ENCODE measurements at places on chromosomes 11 and 22.

- no peak for DNase-seq
Observed at GRCh38 chr22:23722724-23723123, 28.2 kb downstream of the ZNF70 start.

- DNase-seq = no peak
Observed at GRCh38 chr11:85685820-85686459, at the start of gene CCDC89. Gene CCDC89, minus strand, starts transcription at chr11:85686195. Its CDS starts 65 bp downstream, at chr11:85686130.

DNA sequence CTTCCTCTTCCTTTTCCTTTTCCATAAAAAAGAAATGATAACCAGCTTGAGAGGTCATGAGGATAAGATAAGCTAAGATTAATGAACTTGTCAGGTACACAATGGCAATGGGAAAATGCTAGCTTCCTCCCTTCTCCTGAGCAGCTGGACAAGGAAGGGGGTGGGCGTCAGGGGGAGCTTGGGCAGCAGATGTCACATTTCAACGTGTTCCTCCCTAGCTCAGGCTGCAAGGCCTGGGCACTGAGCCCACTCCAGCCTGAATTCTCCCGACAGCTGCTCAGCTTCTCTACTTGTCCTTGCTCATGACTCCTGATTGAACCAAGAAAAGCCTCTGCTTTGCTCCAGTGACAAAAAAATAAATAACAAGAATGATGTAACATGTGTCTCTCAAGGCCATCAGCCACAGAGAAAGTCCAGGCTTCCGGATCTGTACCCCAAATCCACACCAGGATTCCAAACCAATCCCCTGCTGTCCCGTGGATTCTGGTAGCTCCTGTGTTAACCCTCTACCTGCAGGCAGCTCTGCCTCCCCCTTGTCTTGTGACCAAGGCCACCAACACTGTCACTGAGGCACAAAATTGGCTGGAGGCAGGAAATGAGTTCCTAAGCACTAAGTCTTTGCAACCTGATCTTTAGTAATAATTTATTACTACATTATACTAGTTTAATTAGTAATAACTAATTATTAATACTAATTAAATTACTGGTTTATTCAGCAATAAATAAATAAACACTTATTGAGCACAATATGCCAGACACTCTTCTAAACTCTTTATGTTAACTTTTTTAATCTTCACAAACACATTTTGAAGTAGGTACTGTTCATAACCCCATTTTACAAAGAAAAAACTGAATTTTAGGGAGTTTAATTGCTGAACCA lies 146.5 kb downstream of the CCDC34 start:
- DNase-seq = no peak

DNA sequence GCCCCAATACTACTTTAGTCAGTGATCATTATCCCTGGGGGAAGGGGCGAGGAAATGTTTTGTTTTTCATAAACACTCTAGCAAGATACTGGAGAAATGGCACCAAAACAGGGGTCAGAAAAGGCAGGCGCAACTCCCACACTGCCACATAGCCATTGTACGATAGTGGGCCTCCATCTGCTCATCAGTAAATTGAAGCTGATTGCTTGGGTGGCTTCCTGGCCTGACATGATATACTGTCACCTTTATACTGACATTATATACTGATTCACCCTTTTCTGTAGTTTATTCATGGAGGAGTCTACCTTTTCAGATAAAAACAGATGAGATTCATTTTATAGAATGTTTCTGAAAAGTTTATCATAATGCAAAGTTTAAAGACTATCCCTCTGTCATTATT lies 51.6 kb upstream of the CCDC34 start:
- no peak for DNase-seq

DNA sequence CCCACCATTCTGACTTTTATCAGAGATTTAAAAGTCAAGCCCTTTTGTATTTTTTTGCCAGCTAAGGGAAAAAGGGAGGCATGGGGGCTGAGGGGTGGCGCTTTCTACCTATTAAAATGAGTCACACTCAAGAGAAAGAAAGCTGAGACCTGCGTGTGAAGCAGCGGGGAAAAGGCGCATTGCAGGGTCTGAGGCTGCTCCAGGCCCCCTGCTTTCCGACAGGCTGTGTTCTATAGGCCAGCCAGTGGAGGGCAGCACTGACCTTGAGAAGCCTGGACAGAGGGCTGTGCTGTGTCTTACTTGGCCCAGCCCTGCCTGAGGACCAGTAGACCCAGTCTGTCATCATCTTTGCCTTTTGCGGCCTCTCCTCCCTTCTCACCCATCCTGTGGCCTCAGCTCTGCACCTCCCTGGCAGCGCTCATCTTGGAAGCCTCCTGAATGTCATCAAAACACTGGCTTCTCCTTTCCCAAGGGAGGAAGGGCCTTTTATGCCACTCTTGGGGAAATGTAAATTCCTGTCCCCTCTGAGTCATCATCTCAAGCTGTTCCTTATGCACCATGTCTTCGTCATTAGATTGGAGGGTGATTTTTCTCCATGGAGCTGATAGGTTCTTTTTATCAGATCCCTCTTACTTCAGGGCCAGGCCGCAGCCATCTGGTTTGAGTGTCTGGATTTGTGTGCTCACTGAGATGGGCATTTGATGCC lies 12.6 kb upstream of the MAPK8IP1 start:
- no peak for DNase-seq

GRCh38 chr11:115333949-115334348 lies 170.3 kb downstream of the CADM1 start:
- no peak for DNase-seq

GRCh38 chr11:79083352-79083751 lies 357.5 kb downstream of the TENM4 start:
- DNase-seq = no peak

GRCh38 chr11:117410861-117411710 lies 83.4 kb downstream of the CEP164 start:
- DNase-seq = no peak

DNA sequence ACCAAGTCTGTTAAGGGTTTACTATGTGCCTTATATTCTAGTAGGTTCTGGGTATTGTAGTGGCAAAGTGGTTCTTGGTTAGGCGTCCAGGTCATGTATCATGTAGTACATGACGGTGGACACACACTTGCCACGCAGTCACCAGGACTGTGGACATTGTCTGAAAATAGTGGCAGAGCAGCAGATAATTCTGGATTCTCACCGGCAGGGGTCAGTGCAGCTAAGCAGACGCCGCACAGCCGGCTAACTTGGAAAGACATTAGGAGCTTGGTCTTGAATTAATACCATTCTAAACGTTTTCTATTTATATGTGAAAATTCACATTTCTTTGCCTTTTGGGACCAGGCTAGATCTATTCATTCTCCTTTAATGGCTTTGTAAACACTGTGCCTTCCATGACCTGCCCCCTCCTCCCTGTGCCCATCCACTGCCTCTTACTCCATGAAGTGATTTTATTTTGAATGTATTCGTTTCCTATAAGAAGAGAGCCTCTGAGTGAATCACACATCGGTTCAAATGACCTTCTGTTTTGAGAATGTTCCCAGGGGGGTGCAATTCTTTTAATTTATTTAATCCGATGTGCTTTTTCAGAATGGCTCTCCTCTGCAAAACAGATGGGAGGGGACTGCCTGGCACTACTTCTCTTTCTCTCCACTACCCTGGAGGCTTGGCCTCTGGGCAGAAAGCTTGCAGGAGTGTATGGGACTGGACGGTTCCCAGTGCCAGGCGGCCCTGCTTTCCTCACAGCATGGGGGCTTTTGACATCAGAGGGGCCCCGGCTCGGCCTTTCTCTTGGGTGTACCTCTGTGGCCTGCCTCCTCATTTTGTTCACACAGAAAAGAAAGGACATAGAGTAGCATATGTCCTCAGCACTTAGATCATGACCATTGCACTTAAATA lies 378.0 kb downstream of the NTM start:
- no peak for DNase-seq

GRCh38 chr11:107708792-107709191 lies 3.1 kb downstream of the SLN start:
- DNase-seq = no peak

DNA sequence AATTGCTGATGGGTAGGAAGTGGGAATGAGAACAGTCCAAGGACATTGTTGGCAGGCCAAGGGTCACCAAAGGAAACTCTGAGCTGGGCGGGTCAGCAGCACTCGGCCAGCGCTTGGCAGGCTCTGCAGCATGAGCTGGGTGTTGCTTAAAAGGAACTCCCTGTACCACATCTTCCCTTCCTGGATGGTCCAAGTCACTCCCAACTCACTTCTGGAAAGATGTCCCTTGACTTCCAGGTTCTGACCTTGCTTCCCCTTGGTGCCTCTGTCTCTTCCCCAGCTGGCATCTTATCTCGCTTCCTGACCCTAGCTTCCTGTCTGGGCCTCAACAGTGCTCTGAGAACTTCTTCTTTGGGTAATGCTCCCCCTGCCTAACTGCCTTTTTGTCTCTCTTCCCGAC lies 24.8 kb upstream of the SWAP70 start:
- DNase-seq = no peak

- DNase-seq = no peak
Observed at GRCh38 chr11:75349521-75350116, 1.8 kb downstream of the ARRB1 start.

- DNase-seq = no peak
Observed at GRCh38 chr11:5690216-5690615, 626 bp downstream of the TRIM22 start.

DNA sequence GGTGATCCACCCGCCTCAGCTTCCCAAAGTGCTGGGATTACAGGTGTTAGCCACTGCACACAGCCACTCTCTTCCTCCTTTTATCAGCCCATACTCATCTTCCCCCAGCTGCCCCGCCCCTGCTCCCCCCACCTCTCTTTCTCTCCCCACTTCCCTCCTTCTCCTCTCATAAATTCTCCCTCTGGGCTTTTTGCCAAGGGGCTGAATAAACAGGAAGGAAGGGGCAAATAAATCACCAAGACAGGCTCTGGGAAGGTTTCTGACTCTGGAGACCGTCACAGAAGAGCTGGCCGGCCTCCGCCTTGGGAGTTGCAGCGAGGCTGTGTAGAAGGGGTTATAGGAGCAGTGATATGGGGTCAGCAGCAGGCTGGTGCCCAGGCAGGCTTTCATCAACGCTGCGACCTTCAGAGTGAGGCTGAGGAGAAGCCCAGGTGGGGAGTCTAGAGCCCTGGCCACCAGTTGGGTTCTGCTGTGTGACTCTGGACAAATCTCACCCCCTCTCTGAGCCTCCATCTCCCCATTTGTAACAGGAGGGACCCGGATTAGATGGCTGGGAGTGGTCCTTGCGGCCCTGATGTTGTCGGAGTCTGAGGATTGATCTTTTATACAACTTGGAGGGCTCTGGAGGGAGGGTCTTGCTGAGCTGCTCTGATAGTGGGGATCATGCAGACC lies 62.6 kb upstream of the RASD2 start:
- no peak for DNase-seq

- no peak for DNase-seq
Observed at GRCh38 chr11:108278546-108278945, 55.7 kb downstream of the ATM start.

- no peak for DNase-seq
Observed at GRCh38 chr11:75498556-75499255, 27.0 kb downstream of the GDPD5 start.

DNA sequence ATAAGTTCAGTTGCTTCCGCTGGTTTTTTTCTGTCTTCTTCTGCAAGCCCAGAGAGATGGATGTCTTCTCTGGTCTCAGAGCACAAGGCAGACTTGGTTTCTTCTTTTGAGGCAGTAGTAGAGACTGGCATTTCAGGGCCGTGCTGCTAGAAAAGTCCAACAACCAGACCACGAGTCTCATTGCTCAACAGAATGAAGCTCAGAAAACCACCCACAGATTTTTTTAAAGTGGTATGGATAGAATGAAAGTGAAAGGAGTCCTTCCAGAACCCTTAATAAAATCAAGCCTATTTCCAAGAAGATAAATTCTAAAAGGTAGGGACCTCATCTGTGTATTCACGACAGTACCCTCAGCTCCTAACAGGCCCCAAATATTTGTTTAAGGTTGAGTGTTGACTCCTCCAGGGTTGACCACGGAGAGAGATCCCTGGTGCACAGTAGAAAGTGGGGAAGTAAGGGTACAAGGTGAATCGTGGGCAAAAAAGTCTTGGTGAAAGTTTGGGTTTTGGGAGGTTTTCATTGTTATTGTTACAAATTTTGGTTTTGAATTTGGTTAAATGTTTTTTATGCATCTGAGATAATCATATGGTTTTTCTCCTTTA lies 43.6 kb upstream of the DDX6 start:
- no peak for DNase-seq

GRCh38 chr11:42171046-42171445 lies 711.6 kb upstream of the LRRC4C start:
- no peak for DNase-seq
